H7 (cell line): ENCODE measurements at places on chromosomes 12 and 14.

DNA sequence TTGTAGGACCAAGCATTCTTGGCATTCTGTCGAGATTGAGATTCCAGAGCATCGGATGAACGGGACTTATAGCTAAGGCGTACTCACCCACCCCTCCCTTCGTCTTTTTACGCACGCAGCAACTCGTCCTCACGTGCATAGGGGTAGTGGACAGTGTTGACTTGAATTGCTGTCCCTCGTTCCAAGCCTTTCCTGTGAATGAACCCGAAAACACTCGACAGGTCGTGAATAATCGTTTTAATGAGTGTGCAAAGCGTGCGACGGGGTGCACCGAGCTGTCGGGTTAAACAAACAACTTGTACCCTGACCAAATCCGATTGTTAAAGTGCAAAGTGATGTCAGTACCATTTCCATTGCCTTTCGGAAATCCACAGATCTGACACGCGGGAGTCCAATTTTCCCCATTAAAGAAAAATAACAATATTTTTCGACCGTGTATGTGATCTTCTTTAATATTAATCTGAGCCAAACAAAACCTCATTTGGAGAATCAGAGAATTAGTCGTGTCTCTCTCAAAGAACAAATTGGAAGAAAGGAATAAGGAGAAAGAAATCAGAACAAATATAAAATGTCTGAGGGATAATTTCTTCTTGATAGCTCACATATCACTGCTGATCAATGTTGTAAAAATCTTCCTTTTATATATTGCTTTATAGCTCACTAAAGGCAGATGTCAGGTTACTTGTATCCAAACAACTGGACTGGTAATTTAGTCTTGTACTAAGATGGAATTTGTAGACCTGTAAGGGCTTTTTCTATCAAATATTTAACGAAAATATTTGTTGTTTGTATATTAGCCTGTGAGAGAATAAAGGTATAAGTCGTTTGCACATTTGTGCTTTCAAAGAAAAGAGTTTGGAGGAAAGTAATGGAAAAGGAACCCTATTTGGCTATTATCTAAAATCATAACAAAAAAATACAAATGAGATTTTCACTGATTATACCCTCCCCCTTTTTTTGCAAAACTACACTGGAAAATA, 11.8 kb downstream of the FOXG1 start:
- DNase-seq, result no peak

- no peak for DNase-seq
These were observed 609.3 kb downstream of the NOVA1 start for GRCh38 chr14:25988536-25988935.

- no peak for DNase-seq
These were observed 413.5 kb upstream of the SEL1L start for GRCh38 chr14:81946834-81947798.

- no peak for DNase-seq
These were observed 58.7 kb downstream of the FUT8 start for GRCh38 chr14:65471038-65471878.

- DNase-seq, result peak; percentile 32
These were observed 885 bp upstream of the PALS1 start for GRCh38 chr14:67240168-67240932.

- no peak for DNase-seq
These were observed 68.9 kb downstream of the DAD1 start for GRCh38 chr14:22519877-22520685.

- DNase-seq, result no peak
These were observed 71.7 kb downstream of the TRAF3 start for GRCh38 chr14:102848830-102849525.

GRCh38 chr14:51394804-51395203, 154.8 kb downstream of the TMX1 start:
- no peak for DNase-seq

- DNase-seq, result no peak
These were observed 83.8 kb upstream of the METAP2 start for GRCh38 chr12:95390192-95390591.

- no peak for DNase-seq
These were observed 3.2 kb upstream of the TESPA1 start for GRCh38 chr12:54987611-54988231.

DNA sequence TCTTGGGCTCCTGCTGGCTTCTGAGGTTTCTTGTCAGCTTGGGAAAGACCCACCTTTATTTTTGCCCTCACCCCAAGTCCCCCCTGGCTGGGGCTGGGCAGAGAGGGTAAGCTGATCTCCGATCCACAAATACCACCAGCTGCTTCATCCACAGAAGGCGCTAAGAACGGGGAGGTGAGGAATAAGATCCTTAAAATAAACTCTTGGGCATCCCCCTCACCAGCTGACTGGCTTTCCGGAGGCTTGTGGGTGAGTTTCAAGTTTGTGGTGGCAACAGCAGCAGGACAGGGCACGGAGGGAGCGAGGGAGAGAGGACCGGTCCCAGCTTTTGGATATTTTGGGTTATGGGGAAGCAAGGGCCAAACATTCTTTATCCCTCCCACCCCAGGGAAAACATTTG, 20.8 kb upstream of the HSPB8 start:
- DNase-seq, result no peak

DNA sequence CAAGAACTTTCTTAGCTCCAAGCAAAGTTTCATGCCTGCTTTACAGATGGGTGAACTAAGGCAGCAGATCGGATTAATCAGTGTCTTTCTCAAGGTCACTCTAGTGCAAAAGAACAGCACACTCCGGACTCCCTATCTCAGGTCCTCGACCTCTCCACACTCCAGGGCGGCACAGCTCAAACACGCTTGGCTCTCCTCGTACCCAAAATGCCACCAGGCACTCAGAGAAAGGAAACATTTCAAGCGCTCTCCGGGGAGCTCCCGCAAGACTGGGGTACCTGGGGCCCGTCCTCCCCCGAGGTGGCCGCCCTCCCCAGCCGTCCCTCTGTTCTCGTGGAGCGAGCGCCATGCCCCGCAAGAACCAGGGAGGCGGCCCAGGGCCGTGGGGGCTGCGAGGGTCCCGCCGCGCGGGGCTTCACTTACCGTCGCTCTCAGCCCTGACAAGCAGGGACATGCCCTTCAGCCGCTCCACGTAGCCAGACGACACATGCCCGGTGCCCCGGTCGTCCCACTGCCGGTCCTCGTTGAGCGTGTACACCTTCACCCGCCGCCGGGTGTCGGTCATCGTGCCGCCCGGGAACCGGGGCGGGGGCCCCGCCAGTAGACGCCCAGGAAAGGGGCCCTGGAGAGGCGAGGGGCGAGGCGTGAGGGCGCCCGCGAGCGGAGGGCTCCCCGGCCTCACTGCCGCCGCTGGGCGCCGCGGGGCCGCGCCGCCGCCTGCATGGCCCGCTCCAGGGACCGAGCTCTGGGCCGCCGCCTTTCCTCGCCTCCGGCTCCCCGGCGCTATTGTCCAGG, 830 bp downstream of the PPP4R3A start:
- DNase-seq, result peak; percentile 62

GRCh38 chr14:35669782-35670181, 135.8 kb downstream of the INSM2 start:
- DNase-seq, result no peak

GRCh38 chr12:110093631-110094311, 30.4 kb upstream of the IFT81 start:
- DNase-seq, result no peak
